ENCODE measurements at places on chromosomes 13 and 19.

- no peak for DNase-seq
Measured at GRCh38 chr19:50046649-50047503, 21.1 kb downstream of the ZNF473 start.

DNA sequence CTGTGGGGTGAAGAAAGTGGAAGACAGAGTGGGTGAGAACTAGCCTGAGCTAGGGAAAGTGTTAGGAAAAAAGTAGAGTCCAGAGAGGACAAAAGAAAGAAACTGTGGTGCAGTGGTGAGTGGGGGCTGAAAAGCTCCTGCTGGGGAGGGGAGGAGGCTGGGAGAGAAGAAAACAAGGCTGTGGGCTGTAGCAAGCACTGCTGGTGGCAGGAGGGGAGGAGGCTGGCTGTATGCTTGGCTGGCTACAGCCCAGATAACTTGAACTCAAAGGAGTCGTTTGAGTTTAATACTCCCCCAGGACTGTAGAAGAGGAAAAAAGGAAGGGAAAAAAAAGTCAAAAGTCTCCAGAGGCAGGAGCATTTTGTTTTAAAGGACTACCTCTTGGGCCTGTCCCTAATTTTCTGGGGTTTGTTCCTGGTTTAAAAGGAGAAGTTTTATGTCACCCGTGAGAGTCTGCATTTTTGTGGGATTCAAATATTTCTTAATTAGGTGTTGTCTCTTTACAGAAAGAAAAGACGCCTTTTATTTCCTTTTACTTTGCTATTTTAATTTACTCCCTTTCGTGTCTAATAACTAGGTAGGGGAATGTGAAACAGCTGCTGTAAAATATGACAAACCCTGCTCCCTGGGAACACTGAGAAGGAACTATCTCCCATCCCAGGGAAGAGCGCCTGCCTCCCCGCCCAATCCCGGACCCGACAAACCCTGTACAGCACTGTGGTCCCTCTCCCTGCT is 21.7 kb downstream of the ZIC5 start:
- no peak for DNase-seq

DNA sequence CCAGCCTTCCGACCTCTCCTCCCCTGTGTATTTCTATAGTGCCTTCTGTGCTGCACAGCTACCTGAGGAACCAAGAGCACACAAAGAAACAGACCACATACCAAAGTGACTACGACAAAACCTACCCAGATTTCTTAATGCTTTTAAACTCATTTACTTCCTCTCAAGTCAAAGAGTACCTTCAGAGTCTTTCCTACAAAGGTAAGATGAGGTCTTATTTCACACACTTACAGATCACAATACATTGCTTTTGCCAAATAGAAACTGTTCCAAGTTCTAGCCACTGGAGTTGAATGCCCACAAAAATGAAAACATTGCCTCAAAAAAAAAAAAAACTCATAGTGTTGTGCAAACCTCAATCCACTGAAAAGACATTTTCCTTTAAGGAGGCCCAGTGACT is 36.4 kb downstream of the TEX26 start:
- no peak for DNase-seq

- DNase-seq: no peak
Measured at GRCh38 chr13:29758531-29759114, 91.8 kb downstream of the UBL3 start.
